ENCODE measurements at places on chromosomes 16 and 17.

- DNase-seq = no peak
Measured at GRCh38 chr16:75064403-75065148, 52.0 kb downstream of the LDHD start.

- peak; percentile 78 for DNase-seq
Measured at GRCh38 chr16:397736-398332, 835 bp downstream of the NME4 start.

- DNase-seq = peak; percentile 13
Measured at GRCh38 chr17:42027961-42028790, 8.3 kb downstream of the NKIRAS2 start.

DNA sequence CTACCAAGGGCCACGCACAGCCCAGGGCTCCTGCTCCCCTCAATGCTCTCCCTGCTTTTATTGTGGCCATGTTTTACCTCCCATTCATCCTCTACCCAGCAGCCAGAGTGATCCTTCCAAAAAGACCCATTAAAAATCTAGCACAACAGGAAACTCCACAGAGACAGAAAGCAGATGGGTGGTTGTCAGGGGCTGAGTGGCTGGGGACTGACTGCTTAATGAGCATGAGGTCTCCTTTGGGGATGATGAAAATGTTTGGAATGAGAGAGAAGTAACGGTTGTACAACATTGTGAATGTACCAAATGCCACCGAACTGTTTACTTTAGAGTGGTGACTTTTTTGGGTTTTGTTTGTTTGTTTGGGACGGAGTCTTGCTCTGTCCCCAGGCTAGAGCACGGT, 107.4 kb downstream of the GAS7 start:
- no peak for DNase-seq

- no peak for DNase-seq
Measured at GRCh38 chr17:81223762-81224130, 981 bp upstream of the CEP131 start.

All from fibroblast of skin of back (primary cell).